ENCODE measurements at places on chromosomes 13 and 19.

- no peak for DNase-seq
These were observed 53.4 kb downstream of the ABCC4 start for GRCh38 chr13:95247852-95248251.

DNA sequence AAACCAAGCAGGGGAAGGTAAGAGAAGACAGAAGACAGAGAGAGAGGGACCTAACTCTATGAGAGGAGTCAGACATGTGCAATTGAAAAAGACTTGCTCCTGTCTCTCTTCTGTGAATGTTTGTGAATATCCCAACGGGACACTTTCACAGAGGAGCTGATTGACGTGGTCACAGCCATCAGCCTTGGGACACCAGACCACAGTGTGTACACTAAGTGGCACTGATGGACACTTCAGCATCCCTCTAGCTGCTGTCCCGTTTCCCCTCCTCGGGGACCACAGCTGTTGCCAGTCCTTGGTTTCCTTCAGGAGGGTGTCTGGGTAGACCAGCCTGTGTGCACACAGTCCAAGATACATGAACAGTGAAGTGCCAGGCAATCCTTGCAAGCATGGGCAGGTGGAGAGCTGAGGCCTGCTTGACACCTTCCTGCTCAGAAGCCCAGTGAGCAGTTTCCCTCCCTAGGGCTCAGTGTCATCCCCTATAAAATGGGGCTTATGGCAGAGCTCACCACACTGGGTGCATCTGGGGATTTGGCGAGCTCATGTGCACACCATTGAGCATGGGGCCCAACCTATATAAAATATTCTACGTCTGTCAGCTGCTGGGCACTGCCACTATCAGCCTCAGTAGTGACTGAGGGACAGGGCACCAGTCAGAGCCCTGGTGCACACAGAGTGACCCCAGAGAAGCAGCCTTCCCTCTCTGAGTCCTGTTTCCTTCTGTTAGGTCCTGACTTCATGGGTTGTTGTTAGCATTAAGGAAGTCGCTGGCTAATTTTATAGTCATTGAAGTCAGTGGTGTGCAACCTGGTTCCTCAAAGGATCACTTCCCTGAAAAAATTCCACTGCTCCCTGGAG, 4.3 kb upstream of the USF2 start:
- DNase-seq: no peak

GRCh38 chr13:27120011-27120410, 51.6 kb downstream of the USP12 start:
- no peak for DNase-seq

GRCh38 chr13:79918620-79919019, 422.3 kb downstream of the SPRY2 start:
- DNase-seq: peak; percentile 53

DNA sequence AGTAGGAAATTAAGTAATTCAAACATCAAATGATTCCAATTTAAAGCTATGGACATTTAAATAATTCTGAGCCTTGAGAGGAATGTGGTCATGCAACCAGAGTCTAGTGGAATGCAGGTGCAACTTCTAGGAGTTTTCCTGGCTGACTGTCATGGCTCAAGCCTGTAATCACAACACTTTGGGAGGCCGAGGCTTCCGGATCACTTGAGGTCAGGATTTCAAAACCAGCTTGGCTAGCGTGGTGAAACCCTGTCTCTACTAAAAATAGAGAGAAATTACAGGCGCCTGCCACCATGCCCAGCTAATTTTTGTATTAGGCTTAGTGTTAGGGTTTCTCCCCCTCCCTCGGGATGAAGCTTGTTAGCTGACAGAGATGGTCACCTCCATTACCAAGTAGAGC, 6.4 kb downstream of the ZNF808 start:
- DNase-seq: no peak

GRCh38 chr13:45331692-45332035, 9.3 kb downstream of the TPT1 start:
- no peak for DNase-seq

- no peak for DNase-seq
These were observed 64.2 kb downstream of the CCDC70 start for GRCh38 chr13:51925865-51926527.

DNA sequence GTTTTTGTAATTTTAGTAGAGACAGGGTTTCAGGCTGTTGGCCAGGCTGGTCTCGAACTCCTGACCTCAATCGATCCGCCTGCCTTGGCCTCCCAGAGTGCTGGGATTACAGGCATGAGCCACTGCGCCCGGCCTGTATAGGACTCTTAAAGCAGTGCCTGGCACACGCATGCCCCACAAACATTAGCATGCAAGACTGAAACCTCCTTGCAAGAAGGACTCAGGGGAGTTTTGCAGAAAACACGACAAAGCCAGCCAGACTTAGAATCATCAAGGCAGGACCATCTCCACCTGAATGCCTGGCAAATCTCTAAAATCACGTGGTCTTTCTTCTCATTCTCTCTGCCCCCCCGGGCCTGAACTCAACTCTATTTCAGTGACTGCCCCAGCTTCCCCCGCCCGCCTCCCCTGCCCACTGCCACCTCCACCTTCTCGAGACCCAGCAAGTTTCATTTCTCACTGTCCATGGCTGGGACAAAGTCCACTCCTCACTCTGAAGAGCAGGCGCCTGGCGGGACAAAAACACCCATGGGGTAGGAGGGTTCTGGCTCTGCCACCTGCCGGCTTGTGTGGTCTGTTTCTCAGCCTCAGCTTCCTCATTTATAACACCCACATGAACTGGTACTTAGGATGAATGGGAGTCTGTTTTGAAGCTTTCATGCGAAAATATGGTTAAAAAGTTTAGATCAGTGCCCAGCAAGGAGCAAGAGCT, 2.4 kb downstream of the TICAM1 start:
- DNase-seq: no peak

DNA sequence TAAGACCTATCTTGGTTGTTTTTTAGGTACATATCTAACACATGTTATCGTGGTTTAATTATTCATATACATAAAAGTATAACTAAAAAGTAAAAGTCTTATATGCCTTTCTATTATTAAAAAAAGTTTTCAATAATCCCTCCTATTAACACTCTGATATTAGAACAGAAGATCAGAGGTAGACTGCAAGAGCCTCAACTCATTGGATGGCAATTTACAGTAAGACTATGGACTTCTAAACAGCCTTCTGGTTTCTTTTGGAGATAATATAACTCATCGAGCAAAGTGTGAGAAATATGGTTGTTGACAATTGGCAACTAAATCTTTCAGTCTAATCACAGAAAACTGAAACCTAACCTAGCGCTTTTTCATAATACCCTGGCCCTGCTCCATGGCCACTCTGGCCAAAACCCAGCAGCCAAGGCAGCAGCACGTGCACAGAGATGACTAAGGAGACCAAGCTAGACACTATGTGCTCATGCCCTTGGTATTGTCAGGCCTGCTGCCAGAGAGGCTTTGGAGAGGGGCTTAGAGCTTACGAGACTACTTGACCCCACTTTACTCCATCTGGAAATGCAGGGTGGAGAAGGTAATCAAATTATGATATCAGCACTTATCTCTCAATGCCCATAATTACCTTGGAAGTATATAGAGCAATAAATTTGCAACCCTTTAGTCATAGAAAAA, 40.6 kb upstream of the EEF1AKMT1 start:
- no peak for DNase-seq

GRCh38 chr13:91056746-91057145, 290.7 kb upstream of the MIR17HG start:
- no peak for DNase-seq

DNA sequence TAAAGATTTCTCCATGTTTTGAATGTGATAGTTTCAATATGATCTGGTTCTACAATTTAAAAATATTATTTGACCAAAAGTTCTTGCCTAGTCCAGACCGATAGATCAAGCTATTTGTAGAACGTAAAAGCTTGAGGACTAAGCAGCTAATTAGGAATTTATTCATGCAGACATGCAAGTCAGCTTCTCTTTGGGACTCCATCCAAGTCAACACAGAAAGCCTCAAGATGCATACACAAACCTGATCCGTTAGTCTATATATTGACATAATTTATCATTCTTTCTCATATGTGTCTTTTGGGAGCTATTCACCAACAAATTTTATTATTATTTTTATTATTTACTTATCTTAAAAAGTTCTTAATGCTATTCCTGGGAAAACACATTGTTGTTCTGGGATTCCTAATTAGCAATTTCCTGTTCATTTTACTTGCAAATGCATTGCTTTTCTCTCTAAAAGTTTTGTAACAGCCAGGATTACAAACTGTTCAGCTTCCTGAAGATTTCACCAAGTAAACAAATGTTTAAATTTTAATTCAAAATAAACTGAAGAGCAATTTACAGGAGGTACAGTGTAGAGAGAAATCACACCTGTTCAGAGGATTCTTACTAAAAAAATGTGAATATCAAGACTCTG, 375.3 kb downstream of the GPC5 start:
- no peak for DNase-seq

- no peak for DNase-seq
These were observed 254.3 kb upstream of the PRR20A start for GRCh38 chr13:56886398-56886797.

DNA sequence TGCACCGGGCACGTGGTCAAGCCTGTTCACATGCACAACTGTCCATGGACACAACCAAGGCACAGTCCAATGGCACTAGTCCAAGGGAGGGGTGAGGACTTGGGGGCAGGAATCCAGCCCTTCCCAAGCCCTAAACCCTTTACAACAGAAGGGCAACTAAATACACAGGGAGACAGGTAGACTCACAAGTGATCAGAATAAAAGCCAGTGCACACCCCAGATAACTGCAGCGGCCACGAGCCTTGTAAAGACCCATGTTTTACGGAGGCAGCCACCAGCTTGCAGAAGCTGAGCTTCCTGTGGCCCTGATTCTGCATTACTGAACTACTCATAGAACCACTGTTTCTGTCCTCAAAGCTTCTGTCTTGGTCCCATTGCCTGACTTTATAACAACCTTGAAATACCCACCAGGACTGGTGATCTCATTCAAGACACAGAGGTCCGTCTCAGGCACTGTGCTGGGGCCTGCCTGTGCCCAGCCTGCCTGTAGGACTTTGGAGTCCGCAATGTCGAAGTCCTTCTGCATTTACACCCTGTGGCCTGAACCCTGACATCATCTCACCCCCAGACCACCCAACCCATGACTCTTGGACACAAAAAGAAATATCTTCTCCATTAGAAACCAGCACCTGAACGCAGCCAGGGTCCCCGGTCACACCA, 181.2 kb downstream of the COL4A1 start:
- DNase-seq: no peak

GRCh38 chr19:48344892-48345291, 18.8 kb downstream of the TMEM143 start:
- no peak for DNase-seq

- DNase-seq: no peak
These were observed 1.3 kb downstream of the CARM1 start for GRCh38 chr19:10872546-10873107.
